ENCODE measurements at places on chromosomes 16 and 17.

- no peak for DNase-seq
Measured at GRCh38 chr17:62673614-62674362, 46.3 kb downstream of the MRC2 start.

DNA sequence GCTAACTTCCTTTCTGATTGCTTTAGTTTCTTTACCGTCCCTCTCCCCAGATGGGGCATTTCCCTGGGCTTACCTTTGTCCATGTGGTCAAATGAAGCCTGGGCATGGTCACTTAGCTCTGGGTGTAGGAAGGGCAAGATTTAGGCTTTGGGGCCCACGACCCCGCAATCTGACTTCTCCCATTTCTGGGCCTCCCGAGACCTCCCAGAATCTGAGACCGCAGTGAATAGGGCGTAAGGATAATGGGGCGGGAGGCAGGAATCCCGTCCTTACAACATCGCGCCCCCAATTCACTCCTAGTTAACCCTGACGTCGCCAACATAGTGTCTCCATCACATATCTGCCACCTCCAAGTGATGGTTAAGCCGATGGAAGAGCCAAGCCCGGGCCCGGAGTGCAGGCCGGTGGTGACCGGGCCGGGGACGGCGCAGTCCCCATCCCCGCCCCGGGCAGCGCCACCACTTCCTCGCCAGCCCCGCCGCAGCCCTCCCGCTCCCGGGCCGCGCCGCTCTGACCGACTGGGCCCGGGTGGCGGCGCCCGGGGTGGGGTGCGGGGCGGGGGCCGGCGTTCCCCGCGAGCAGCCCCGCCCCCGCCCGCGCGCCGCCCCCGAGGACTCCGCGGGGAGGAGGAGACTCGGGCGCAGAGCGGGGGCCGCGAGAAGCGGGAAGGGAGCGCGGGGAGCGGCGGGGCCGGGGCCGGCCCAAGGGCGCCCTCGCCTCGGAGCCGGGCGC lies at the start of gene RHBDL3:
Gene RHBDL3 (plus strand): TSS at position 641 of the 732 bp plus-strand sequence. CDS start 358 bp downstream, outside the sequence.
- no peak for DNase-seq

DNA sequence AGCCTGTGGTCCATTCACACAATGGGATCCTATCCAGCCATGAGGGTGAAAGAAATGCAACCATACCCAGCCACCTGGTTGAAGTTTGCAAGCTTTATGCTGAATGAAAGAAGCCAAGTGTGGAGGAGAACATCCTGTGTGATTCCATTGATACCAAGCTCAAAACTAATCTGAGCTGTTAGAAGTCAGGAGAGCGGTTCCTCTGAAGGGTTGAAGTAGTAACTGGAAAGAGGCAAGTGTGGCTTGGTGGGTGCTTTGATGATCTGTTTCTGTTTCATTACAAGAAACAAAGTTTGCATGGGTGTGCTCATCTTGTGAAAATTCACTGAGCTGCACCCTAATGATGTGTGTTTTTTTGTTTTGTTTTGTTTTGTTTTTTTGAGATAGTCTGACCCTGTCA lies 99.4 kb downstream of the SALL1 start:
- DNase-seq, result no peak

DNA sequence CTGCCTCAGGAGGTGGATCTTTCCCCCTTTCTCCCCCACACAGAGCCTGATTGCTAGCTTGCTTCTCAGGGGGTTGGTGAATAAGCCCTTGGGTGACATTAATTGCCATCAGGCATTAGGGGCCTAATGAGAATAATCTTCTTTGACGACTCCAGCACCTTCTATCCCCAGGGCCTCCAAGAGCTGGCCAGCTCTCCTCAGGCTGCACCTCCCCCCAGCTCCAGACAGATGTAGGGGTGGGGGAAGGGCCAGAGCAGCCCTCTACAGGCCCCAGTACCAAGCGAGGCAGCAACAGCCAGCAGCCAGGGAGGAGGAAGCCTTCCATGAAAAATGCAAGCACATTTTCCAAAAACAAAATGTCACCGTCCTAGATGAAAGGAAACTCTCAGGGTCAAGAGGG lies 1.4 kb upstream of the TMEM132E start:
- DNase-seq, result peak; percentile 58

- DNase-seq, result no peak
Measured at GRCh38 chr16:2904922-2905240, 6.8 kb upstream of the FLYWCH1 start.

DNA sequence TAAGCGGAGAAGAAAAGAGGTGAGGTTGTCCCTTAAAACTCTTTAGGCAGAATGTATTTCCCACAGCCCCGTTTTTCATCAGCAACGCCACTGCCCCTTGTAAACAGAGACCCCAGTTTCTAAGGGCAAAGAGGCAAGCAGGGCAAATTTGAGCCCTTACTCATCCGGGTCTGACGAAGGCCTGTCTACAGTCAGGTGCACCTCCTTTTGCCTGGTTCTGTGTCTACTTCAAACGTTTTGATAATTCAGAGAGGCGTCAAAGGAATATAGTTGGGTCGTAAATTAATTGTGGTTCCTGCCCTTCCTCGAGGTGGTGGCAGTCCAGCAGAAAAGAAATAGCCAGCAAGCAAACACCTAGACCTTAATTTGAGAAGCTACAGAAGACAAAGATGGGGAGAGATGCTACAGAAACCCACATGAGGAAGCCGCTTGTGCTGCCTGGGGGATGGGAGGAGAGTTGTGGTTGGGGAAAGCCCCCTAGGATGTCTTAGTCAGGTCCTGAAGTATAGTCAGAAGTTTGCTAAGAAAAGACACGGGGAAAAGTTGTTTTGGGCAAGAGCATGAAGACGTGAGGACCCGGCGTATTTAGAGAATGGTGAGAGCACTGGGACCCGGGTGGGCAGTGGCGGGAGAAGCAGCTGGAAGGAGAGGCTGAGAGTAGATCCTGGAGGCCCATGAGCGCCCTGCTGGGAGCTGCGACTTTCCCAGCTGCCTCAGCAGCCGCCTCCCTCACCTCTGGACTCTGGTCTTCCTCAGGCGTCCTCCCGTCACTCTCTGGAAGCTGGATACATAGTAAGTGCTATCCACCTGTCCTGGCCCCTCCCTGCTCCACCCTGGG lies 2.4 kb downstream of the FBRS start:
- DNase-seq, result no peak
